ENCODE measurements at places on chromosomes 12 and 14.

GRCh38 chr14:72723858-72724530 is 169.9 kb downstream of the DPF3 start:
- DNase-seq = no peak

GRCh38 chr14:83885837-83886293 is 1644.1 kb upstream of the FLRT2 start:
- DNase-seq = no peak

GRCh38 chr12:82225871-82226270 is 132.3 kb downstream of the CCDC59 start:
- DNase-seq = no peak

- DNase-seq = peak; percentile 16
Measured at GRCh38 chr14:101630056-101630965, 69.0 kb downstream of the DIO3 start.

GRCh38 chr12:31876568-31877424 is 82.4 kb upstream of the RESF1 start:
- DNase-seq = no peak

- DNase-seq = no peak
Measured at GRCh38 chr14:100467939-100468338, 119.3 kb downstream of the BEGAIN start.

- DNase-seq = no peak
Measured at GRCh38 chr12:25284024-25284423, 33.3 kb upstream of the KRAS start.

GRCh38 chr12:16359512-16360491 is 12.4 kb downstream of the MGST1 start:
- DNase-seq = peak; percentile 72

DNA sequence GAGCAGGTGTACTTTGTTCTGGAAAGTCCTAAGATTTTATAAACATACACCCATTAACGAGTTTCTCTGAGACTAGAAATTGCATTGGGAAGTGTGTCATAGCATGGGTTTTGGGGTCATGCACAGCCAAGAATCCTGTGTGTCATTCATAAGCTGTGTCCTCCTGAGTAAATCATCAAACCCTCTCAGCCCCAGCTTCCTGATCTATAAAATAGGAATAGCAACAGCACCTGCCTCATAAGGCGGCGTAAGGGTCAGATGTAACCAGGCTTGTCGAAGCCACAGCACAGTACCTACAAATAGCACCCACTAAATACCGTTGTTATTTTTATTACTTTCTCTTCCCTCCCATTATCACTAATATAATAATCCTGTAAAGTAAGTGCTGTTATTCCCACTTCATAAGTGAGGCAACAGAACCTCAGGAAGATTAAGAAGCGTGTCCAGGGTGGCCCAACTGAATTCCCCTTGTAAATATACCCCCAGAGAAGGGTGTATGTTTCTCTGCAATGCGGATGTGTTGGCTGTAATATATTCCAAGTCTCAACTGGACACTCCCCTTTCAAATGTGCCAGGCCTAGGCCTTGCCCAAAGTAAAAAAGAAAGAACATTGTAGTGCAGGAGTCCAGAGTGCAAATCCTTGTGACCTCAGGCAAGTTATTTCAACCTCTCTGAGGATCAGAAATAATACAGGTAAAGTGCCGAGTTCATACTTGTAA is 188.3 kb upstream of the BCL2L14 start:
- no peak for DNase-seq

GRCh38 chr14:91835920-91836843 is 31.2 kb downstream of the TC2N start:
- DNase-seq = peak; percentile 21

DNA sequence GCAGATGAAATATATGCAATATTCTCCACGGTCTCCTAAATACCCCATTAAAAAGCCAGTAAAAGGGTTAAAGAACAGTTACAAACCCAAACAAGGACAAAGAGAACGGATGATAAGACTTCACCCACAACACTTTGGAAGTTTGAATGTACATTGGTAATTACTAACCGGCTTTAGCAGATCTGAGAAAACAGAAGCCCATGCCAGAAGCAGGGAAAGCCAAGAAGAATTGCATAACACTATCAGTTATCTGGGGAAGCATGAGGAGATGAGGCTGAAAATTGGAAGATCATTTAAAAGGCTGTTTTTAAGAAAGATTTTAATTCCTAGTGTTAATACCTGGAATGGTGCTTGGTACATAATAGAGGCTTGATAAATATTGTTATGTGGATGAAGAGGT is 55.6 kb upstream of the MYBPC1 start:
- no peak for DNase-seq

DNA sequence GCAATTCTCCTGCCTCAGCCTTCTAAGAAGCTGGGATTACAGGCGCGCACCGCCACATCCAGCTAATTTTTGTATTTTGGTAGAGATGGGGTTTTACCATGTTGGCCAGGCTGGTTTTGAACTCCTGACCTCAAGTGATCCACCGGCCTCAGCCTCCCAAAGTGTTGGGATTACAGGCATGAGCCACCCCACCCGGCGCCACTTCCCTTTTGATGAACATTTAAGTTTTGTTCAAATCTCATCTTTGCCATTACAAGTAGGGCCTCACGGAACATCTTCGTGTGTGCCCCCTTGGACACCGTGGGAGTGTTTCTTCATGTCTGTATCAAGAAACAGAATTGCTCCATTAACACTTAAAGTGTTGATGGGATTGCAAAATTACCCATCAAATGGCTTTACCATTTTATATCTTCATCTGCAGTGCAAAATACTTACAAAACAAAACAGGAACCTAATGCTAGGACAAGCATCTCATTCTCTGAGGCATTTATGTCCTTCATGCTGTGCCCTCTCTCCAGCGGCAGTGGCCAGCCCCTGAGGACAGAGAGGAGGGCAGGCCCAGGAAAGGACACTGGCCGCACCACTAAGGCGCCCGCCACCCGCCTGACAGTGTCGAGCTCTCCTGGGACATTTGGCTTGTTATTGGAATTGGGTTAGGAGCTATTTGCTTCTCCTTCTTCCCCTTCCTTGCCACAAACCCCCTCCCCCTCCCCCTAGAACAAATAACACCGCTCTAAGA is 61.7 kb downstream of the RFX4 start:
- DNase-seq = no peak

- no peak for DNase-seq
Measured at GRCh38 chr12:78767264-78767981, 97.2 kb upstream of the SYT1 start.

GRCh38 chr12:34244608-34245007 is 222.3 kb downstream of the ALG10 start:
- DNase-seq = no peak

GRCh38 chr14:23182372-23183157 is 895 bp downstream of the SLC7A8 start:
- no peak for DNase-seq

GRCh38 chr14:20278414-20278813 is 27.3 kb downstream of the TTC5 start:
- DNase-seq = peak; percentile 50

DNA sequence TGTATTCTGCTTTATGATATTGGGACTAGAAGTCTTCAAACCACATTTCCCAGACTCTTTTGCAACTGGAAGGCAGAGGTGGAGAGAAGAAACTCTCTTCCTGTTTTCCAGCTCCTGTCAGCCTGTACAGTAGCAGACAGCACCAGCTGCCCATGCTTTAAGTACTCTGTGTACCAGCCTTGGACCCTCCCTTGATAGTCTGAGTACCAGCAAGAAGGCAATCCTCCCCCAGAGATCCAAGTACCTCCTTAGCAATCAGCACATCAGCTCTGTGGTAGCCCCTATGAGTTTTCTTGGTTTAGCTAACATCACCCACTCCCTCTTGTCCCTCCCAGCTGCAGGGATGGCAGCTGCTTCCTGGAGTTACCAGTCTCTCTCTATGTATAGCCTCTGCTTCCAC is 56.3 kb downstream of the STXBP6 start:
- DNase-seq = no peak

DNA sequence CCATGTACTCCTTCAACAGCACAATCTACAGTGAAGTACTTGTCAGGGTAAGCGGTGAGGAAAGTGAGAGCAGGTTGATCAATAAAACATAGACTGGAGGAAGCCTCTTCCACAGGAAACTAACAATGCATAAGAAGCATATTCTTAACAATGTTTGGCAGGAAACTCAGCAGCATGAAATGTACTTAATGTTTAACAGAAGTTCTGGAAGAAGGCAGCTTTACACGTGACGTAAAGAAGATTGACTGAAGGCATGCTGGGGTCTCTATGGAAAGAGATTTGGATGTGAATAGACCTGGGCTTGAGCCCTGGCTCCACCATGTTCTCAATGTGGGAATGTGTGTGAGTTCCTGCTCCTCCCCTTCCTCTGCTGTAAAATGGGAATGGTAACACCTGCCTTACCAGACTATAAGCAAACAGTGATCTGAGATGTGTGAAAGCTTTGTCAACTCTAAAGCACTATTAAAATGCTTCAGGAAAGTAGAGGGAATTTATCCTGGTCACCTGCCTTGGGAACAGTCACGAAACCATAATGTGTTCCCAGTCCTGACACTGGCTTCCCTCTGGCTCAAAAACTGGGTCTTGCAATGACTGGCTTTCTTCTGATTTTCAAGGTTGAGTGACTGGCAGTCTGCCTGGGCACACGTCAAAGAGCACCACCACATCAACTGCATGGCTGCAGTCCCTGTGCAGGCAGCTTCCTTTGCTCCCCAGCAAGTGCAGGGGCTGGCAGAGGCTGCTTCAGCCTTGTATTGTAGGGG is 384.6 kb downstream of the APAF1 start:
- no peak for DNase-seq

- no peak for DNase-seq
Measured at GRCh38 chr14:43778570-43778936, 728.5 kb downstream of the FSCB start.

DNA sequence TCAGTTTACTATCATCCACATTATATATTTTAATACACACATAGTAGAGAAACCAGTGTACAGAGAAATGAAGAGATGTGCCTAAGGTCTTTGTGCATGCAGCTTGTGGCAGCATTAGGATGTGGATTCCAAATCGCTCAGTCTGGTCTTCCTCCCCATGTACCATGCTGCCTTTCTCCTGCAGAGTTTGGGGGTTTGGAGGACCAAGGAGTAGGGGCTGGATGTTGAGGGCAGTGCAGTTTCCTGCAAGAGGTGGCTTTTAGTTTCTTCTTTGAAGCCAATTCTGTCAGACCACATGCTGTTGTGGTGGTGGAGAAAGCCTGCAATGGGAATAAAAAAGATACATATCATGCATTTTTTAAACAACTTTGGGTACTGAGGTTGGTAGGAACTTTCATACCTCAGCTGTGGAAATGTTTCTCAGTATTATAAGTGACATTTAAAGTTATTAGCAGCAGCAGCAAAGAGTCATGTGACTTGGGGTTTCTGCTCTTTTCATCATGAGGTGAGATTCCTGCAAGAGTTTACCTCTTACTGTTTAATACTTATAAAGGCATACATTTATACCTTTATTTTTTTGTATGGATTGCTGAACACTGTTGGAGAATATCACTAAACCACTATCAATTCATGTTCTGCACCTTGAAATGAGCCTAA is 34.4 kb downstream of the TESPA1 start:
- no peak for DNase-seq

DNA sequence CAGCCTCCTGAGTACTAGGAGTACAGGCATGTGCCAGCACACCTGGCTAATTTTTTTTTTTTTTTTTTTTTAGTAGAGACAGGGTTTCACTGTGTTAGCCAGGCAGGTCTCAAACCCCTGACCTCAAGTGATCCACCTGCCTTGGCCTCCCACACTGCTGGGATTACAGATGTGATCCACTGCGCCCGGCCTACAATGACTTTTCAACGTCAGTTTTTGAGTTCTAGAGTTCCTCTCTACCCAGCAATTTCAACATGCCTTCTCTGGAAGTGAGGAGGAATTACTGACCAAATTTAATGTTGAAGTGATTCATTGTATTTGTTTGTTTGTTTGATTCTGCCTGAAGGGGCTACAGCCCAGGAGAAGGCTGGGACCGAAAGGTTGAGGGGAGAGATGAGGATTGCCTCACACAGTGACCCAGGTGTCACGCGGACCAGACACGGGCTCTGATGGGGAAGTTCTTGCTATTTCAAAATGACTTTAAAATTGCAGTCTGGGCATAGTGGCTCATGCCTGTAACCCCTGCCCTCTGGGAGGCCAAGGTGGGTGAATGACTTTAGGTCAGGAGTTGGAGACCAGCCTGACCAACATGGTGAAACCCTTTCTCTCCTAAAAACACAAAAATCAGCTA is 8.6 kb upstream of the DENR start:
- DNase-seq = no peak

DNA sequence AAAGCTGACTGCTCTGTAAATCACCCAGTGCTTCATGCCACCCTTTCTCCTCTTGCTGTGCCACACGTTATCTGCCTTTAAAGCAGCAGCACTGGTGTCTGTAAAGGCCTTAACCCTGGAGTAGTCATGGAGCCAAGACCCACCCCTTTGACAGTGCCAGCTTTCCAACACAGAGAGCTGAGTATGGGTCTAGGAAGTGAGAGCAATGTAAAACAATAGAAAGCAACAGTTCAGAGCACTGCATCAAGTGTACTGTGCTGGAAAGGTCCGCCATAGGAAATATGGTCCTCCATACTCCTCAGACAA is 139.5 kb downstream of the DAD1 start:
- no peak for DNase-seq

DNA sequence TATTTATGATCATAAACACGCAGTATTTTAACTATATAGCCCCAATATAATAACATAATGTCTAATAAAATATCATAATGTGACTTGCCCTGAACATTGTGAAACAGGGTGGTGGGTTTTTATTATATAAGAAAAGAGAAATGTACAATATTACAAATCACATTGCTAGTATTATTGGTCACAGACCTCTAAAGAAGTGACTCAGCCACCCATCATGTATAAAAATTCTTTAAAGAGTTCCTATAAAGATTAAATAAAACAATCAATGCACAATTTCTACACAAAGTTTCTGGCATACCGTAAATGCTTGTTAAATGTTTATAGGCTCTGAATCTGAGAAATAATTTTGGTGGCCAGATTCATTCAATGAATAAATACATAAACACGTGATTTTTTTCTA is 28.9 kb downstream of the ABCC9 start:
- DNase-seq = no peak

- no peak for DNase-seq
Measured at GRCh38 chr14:102487204-102487577, 22.4 kb downstream of the ANKRD9 start.

DNA sequence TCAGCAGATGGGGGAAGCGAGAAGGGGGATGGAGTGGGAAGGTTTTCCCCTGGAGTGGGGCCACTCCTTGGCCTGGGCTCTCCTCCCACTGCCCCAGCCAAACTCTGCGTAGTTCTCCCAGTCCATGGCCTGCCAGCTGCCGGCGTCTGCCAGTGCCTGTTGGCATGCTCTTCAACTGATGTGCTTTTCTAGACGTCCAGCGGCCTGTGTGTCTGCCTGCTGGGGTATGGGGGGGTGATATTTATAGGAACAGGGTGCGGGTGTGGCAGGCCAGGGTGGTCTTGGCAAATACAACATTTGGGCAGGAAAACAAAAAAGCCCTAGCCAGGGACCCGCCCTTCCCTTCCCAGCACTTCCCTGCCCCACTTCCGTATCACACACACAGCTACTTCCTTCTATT is 786.3 kb upstream of the NOVA1 start:
- no peak for DNase-seq

Measured in BE2C (cell line).